Activated T-cell treated with anti-CD3 and anti-CD28 coated beads, Interleukin-2, amount 50 U/mL, for 48 hours (primary cell): ENCODE measurements at places on chromosomes 7 and 10.
A peak's percentile ranks its signal among the peaks of the same experiment; 100 is the strongest.

GRCh38 chr7:102395873-102396709 is at the start of gene PRKRIP1:
TSS of gene PRKRIP1 (plus strand) at chr7:102396363. CDS start at chr7:102396412, 49 bp downstream.
- peak; percentile 86 for DNase-seq

DNA sequence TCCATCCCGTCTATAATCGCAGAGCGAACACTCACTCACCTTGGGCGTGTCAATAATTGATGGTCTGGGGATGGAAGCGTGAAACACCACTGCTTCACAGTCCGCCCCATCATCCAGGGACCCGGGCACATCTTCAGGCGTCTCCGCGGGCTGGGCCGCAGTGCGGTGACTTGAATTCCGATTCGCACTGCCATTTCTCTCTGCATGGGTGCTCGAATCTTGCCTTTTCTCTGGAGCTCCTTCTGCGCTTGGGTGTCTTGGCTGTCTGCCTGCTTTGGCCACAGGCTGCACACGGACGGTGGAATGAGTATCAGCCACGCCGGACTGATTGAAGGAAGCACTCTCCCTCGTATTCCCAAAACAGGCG is 500 bp downstream of the FAM107B start:
- no peak for DNase-seq

DNA sequence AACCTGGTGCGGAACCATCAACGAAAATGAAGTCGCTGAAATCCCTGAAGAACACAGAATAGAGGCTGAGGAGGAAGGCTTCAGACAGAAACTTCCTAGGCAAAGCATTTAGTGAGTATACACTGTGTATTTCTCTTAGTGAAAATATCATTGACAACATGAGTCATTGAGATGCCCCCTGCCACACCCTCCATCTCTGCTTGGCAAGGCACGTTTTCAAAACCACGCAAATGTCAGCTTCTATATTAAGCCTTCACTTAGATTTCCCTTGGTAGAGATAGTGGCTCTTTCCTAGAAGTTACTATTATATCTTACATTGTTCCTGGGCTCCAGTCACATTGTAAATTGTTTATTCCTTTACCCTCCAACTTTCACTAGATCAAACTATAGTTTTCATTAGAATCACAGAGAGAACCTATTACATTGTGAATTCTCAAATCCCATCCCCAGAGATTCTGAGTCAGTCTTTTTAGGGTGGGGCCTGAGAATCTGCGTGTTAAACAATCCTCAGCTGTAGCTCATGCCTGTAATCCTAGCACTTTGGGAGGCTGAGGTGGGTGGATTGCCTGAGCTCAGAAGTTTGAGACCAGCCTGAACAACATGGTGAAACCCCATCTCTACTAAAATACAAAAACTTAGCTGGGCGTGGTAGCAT is 4.6 kb upstream of the SKAP2 start:
- no peak for DNase-seq

- DNase-seq = no peak
Observed at GRCh38 chr7:132545756-132546155, 30.5 kb downstream of the PLXNA4 start.

- DNase-seq = no peak
Observed at GRCh38 chr10:60433684-60434083, 44.0 kb upstream of the ANK3 start.

- no peak for DNase-seq
Observed at GRCh38 chr7:3958109-3958483, 657.0 kb downstream of the SDK1 start.

DNA sequence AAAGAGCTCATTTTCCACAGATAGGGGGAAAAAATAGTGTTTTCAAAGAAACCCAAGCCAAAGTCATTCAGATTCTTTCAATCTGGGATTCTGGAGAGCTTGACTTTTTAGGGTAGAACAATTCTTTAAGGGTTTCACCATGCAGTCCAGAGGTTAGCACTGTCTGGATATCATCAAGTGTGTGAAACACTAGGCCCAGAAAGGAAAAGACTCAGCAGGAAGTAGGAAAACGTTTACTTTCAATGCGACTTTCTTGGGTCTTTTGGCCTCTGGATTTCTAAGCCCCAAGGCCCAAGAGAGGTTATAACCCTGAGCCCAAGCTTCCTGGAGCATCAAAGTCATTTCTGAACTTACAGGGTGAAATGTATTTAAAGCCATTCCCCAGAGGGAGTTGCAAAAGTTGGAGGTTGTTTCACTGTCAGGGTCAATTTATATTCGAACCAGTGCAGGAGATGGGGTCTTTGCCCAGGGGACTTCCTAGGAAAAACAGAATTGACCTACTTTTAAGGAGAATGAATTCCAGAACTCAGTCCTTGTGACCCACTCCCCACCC is 158.0 kb downstream of the C7orf25 start:
- DNase-seq = no peak

DNA sequence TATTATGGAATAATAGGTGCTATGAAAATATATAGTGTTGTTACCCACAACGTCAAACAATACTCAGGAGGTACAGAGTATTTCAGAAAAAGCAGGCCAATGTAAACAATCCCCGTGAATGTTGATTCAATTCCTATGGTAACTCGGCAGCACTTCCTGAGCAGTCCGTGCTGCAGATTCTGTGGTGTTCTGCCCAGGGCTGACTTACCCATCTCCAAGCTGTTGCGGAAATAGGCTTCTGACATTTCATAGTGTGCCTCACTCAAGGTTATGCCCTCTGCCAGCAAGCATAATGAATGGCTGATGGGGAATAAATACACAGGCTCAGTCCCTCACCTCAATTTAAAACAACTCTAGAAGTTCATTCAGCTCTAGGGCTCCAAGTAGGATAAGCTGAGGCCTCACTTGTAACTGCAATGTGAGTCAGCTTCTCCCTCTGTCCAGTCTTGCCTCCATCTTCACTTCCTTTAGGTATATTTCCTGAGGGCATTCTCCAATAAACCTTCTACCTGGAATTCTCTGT is 177.6 kb downstream of the GNAI1 start:
- no peak for DNase-seq

GRCh38 chr7:30019960-30020359 is 6.5 kb downstream of the FKBP14 start:
- no peak for DNase-seq

DNA sequence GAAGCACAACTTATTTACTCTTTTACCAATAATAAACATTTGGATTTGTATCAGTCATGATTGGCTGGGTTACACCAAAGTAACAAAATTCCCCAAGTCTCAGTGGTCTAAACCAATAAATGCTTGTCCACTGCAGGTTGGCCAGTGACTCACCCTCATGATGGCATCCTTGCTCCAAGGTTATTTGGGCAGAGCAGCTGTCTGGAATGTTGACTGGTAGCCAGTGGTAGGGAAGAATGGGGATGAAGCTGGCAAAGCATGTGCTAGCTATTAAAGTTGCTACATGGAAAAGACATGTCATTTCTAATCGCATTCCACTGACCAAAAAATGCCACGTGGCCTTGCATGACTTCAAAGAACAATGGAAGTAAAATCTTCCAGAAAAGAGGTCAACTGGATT is 1168.7 kb upstream of the CELF2 start:
- DNase-seq = no peak

- no peak for DNase-seq
Observed at GRCh38 chr10:33358016-33358415, 23.5 kb upstream of the NRP1 start.

DNA sequence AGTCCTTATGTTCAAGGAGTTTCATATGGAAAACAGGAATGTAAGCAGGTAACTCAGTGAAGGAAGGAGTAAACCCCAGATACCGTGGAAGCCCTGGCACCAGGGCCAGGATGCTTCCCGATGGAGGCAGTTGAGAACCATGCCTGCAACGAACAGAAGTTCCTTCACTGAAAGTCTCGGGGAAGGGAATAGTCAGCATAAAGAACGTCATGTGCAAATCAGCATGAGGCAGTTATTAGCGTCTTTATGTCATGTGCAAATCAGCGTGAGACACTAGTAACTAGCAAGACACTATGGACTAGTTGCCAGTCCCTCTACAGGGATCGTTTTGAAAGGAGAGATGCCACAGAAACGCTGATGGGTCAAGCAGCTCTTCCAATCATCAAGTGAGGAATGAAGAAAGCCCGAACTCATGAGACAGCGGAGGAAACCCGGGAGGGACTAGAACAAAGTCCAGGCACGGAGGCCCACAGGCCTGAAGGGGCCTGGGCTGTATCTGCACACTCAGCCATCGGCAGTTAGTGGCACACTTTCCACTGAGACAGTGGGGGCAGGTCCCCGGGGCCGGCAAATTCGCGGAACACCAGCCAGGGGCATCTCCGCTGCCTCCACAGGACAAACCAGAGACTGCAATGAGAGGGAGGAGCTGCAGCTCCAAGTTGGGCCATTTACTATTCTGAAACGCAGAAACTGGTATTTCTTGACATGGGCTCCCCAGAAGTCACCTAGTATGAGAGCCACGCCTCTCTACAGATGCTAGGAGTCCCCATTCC is 109.6 kb downstream of the SFMBT2 start:
- DNase-seq = no peak

DNA sequence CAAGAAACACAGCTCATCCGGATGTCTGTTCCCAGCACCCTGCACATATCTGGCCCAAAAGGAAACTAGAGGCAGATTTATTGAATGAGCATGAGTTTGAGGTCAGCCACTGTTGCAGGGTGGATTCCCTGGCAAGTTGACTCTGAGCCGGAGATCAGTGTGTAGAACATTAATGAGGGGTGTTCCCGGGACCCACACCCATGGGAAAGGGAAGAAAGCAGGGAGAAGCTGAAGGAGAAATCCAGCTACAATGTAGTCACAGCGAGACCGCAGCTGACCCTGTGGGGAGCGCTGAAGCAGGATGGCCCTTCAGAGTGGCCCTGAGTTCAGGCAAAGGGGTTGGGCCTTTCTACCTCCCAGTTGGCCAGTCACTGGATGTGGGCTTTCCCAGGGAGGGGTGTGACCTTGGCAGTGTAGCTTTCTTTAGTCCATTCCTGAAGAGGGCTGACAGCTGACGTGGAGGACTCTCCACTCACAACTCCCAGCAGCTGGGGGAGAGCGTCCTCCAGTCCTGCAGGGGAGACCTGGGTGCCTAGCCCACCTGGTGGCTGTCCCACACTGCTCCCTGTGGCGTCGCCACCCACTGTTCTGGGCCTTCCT is 324.2 kb upstream of the ZMIZ1 start:
- no peak for DNase-seq

- DNase-seq = no peak
Observed at GRCh38 chr7:123789817-123790216, 41.0 kb upstream of the WASL start.

- no peak for DNase-seq
Observed at GRCh38 chr7:108492742-108493141, 33.2 kb downstream of the PNPLA8 start.

DNA sequence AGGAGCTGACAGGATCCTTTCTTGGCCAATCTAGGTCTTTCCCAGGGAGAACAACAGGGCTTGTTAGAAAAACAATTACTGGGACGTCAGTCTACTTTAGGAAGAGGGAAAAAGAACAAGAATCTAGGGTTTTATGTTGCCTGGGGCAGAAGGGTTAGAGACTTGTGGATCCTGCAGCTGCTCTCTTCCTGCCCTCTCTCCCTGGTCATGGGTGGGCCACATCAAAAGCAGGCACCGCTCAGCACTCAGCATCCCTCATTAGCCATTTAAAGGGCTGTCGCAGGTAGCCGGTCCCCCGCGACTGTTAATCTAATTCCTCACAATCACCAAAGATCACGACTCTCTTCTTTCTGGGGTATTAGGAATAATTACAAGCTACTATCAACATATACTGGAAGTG is 631.9 kb downstream of the CALN1 start:
- DNase-seq = no peak

DNA sequence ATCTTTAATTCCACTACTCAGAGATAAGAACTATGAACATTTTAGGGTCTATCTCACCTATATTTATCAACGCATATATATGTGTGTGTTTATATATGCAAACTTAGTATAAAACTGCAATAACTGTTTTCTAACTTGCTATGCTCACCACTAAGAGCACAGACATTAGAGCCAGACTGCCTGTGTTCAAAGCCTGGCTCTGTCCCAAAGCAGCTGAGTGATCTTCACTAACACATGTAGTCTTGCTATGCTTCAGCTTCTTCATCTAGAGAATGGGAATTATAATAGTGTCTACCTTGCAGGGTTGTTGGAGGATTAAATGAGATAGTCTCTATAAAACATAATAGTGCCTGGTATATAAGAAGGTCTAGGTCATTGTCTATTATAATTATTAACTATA is 165.5 kb downstream of the MAGI2 start:
- no peak for DNase-seq

GRCh38 chr7:2821161-2821841 is 22.8 kb downstream of the GNA12 start:
- no peak for DNase-seq

GRCh38 chr7:114418117-114418516 is 3.5 kb downstream of the FOXP2 start:
- DNase-seq = no peak

GRCh38 chr7:76310102-76310957 is 7.9 kb downstream of the HSPB1 start:
- DNase-seq = no peak

DNA sequence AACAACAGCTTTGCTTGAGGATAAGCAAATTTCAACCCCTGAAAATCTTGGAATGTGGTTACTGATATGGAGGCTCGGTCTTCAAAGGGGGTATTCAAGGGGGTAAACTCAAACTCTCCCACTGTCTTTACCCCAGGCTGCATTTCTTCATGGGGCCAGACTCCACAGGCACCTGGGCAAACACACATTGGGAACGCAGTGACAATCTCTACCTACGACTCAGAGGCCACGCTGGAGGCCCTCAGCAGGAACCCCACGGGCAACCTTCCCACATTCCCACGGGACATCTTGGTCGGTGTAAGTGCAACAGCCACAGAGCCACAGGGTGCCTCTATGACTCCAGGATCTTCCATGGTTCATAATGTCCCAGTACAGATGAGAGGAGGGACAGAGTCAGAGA is 2.2 kb upstream of the INSIG1 start:
- no peak for DNase-seq

DNA sequence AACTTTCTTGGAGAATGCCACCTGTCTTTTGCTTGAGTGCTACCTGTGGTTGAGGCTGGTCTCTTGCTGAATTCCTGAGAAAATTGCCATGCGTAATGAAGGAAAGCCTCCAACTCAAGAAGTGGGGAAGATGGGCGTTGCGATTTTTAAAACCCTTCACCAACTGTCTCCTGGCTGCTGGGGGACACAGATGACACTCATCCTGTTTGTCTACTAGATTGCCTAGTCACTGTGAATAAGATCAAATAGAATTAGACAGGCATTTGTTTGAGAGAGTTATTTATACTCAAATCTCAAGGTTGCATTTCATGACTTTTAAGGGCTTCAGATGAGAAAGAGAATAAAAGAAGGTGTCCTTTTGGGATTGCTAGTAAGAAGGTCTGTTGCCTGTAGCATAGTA is 84.3 kb upstream of the MTPN start:
- no peak for DNase-seq

GRCh38 chr7:19552576-19552975 is 156.3 kb downstream of the POLR1F start:
- DNase-seq = no peak

- DNase-seq = no peak
Observed at GRCh38 chr10:3710764-3711163, 74.2 kb downstream of the KLF6 start.

GRCh38 chr7:106653488-106653887 is 7.5 kb downstream of the CCDC71L start:
- no peak for DNase-seq
